ENCODE measurements at places on chromosomes 7 and 10.

- no peak for DNase-seq
Measured at GRCh38 chr7:55548295-55548731, 24.0 kb downstream of the VOPP1 start.

GRCh38 chr10:124344931-124345330 lies 73.8 kb downstream of the OAT start:
- DNase-seq = no peak

GRCh38 chr10:117327262-117327661 lies 48.0 kb downstream of the PDZD8 start:
- DNase-seq = no peak

- no peak for DNase-seq
Measured at GRCh38 chr7:117157241-117158209, 165.3 kb downstream of the WNT2 start.

DNA sequence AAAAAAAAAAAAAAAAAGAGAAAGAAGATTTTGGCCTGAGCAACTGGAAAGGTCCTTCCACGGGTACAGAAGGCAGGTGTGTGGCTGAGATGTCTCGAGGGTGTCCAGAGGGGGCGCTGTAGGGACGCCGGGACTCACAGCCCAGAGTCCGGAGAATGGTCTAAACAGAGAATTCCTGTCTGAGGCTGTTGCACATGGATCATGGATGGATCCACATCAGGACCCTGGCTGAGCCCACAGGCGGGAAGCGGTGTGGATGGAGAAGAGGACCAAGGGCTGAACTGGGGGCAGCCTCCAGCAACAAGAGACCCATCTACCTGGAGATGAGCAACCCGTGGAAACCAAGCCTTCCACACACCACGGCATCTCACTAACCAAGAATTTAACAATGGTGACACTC lies 55.0 kb downstream of the PKD1L1 start:
- DNase-seq = no peak

DNA sequence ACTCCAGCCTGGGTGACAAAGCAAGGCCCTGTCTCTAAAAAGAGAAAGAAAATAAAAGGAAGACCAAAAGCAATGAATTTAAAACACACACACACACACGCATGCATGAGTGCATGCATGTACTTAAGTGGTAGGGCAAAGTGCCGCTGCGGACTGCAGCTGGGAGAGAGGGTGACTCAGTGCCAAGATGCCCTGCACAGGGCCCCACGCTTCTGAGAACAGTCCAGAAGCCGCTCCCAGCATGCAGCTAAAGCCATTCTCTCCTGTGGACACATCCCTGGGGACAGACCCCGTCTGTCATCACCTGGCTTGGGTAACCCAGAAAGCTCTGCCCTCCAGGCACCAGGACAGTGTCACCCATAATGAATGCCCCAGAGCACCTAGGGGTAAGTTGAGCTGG lies 61.0 kb upstream of the MYL10 start:
- DNase-seq = no peak

DNA sequence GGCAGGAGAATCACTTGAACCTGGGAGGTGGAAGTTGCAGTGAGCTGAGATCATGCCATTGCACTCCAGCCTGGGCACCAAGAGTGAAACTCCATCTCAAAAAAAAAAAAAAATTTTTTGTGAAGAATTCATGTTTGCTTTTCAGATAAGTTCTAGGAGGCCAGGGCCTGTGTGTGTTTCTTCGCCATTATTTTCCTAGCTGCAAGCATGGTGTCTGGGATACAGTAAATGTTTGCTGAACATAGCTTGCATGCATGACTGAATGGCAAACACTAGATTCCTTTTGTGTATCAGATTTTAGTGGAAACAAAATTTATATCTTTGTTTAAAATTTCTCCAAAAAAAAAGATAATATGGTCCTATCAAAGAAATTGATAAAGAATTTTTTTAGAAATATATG lies 9.7 kb upstream of the MACC1 start:
- DNase-seq = no peak

- DNase-seq = no peak
Measured at GRCh38 chr10:112313911-112314310, 30.7 kb downstream of the TECTB start.

GRCh38 chr10:23974746-23975272 lies 234.1 kb upstream of the KIAA1217 start:
- no peak for DNase-seq

GRCh38 chr10:51683031-51683691 lies 16.2 kb downstream of the CSTF2T start:
- no peak for DNase-seq

- no peak for DNase-seq
Measured at GRCh38 chr7:156773966-156774365, 119.0 kb downstream of the LMBR1 start.

DNA sequence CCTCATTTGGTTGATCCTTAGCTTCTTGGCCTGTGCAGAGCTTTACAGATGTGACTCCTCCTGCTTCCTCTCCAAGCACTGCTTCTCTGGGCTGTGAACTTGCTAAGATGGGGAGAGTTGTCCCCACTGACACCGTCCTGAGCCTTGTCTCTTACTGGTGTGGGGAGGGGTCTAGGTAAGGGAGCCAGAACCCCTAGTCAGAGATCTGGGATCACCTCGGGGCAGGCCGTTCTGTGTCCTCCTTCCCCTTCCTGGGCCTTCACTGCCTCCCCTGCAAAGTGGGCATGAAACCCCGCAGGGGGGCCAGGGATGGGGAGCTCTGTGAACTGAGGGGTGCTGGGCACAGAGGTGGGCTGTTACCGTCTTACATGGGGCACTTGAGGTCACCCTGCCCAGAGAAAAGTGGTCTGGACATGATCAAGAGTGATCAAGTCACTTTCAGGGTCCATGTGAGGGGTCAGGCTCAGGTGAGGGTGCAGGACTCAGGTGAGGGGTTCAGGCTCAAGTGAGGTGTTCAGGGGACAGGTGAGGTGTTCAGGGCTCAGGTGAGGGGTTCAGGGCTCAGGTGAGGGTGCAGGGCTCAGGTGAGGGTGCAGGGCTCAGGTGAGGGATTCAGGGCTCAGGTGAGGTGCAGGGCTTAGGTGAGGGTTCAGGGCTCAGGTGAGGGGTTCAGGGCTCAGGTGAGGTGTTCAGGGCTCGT lies 86.2 kb downstream of the ADCY1 start:
- no peak for DNase-seq

- no peak for DNase-seq
Measured at GRCh38 chr7:129401967-129402860, 32.0 kb upstream of the STRIP2 start.

GRCh38 chr7:69457595-69458504 lies 140.4 kb upstream of the AUTS2 start:
- no peak for DNase-seq

DNA sequence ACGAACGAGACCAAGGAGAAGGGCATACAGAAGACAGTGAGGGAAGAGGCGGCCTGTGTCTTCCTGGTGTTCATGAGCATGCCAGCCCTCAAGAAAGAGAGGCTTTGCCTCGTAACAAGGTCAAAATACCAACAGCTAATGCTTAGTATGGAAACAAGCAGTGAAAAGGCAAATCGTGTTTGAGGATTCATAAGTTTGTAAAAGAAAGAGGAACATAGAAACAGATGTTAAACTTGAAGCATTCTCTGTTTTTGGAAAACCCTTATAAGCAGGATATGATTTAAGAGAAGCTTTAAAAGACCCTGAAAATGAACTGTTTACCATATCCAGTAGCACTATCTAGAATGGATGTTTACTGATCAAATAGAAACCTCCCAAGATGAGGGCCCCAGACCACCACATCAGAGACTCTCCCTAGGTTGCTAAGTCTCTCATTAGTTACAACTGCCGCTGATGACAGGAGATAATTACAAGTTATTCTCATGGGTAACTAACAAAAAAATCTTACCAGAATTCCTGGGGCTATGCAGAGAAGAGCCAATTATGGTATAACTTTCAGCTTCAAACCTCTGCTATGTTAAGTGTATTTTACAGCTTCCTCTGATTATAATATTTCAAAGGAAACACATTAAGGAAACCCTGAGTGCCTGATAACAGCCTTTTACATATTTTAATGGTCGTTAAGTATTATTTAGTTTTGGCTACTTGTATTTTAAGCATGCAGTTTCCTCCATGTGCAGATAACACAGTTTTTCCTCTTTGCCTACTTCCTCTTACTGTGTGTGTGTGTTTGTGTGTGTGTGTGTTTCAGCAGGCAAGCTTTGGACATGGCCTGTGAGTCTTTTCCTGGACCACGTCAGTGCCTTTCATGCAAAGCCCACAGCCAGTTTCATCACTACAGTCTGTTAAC lies 17.9 kb downstream of the JCAD start:
- DNase-seq = no peak

GRCh38 chr7:17274551-17275245 lies 23.8 kb upstream of the AHR start:
- DNase-seq = no peak

DNA sequence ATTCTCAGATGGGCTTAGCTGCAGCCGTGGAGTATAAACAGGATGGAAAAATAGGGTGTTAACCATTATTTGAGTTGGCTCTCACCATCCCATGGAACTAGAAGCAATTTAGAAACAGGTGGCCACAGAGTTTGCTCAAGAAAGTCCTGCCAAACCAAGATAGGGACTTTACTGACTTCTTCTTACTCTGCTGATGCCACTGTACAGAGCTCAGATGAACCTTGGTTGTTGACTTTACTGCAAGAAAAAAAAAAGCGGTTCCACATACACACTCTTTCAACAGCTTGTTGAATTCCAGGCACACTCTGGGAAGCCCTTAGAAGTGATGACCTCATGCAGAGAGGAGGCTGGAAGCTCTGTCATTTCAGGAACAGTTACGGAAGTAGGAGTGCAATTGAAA lies 753.4 kb downstream of the NRG3 start:
- no peak for DNase-seq

DNA sequence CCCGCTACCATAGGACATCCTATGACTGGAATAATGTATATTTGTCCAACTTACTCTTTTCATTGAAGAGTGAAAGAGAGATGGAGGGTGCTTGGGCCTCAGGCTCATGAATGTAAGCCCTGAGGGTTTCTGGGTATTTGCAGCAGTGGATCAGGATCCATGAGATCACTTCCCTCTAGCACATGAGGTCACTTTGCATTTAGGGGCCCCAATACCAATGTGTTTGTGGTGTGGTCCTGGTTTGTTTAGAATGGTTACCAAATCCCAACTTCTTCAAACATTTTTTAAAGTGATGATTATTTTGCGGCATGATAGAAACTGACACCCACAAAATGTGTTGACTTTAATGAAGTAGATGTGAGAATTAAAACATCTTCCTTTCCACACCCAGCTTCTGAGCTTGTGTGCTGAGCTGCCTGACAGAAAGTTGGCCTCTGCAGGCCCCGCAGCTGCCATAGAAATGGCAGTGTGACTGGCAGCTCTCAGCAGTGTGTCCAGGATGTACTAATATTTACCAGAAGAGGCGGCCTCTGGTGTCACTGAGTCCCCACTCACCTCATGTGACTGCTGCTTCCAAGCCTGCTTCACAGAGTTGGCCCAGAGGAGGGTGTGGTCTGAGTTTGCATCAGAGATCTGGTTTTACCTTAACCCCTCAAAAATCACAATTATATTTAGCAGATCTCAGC lies 447.6 kb upstream of the NPVF start:
- no peak for DNase-seq

GRCh38 chr7:70566671-70567070 lies 565.3 kb upstream of the GALNT17 start:
- no peak for DNase-seq

DNA sequence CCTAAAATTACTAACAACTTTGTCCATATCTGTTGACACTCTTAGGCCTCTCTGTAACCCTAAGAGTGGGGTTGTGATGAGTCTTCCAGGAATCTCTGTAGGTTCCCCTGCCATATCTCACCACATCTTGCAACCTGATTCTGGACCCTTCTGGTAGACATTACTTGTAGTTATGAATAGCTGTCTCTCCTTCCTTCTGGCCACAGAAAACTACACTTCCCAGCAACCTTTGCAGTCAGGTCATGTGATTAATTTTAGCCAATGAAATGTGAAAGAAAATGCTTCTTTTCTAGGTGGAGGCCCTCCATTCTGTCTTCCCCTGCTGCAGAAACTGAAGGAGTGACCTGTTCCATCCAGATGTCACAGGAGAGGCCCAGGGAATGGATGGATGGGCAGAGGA lies 147.6 kb upstream of the AOAH start:
- no peak for DNase-seq

DNA sequence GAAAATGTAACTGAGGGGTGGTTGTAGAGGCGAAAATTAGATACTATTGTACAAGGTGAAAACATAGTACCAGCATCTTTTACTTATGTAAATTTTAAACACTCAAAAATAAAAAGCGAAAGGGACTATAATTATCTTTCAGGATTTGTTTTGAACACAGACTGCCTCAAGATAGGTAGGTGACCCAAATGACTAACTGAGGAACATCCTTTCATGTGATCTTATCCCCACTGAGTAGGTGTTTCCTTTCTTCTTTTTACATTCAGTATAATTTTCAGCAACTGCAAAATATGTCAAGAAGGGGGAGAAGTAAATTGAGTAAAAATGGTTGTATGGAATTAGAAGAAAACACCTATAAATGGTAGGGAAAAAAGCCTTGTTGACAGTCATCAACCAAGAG lies 236.7 kb downstream of the PHF14 start:
- no peak for DNase-seq

DNA sequence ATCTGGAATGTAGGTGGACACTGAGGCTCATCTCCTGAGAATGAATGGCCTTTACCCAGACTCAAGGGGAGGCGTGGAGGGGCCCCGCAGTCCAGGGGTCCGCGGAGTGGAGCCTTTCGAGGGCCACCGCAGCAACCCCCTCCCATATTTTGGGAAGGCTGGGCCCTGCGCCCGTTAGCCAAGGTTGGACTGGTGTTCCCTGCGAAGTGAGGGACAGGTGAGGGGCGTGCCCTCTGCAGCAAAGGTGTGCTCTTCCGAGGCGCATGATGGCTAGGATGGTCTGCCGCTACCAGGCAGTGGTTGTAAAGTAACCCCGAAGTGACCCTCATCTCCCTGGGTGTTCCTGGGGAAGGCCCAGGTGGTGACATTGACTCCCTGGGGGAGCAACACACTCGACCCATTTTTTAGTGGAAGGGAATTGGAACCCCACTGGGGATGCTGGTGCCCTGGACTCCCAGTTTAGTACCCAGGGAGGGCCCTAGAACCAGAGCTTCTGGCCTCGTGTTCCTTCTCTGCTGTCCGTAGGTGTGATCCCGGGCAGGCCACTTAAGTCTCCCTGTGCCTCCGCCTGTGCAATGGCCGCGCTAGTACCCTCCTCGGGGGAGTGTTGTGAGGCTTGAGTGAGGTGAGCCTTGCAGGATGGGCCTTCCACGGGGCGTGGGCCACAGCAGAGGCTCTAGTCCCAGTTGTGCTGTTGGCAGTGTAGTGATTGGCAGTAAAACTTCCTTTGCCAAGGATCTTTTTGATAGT lies 779 bp downstream of the FAM241B start:
- DNase-seq = no peak

GRCh38 chr7:104653825-104654401 lies 325.5 kb downstream of the LHFPL3 start:
- no peak for DNase-seq

DNA sequence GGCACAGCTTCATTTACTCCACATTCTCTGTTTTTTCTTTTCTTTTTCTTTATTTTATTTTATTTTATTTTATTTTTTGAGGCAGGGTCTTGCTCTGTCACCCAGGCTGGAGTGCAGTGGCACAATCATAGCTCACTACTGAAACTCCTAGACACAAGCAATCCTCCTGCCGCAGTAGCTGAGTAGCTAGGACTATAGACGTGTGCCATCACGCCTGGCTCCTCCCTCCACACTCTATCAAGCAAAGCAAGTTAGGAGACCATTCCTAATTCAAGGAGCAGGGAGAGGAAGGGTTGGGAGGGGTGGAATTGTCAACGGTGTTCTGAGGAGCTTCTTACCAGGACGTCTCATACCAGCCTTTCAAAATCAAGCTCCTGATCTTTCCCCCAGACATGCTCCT lies 52.4 kb downstream of the OAT start:
- no peak for DNase-seq

Measured in activated T-helper 9 cell treated with anti-CD3 and anti-CD28 coated beads, Interleukin-2, amount 50 U/mL, for 16 hours (primary cell).